ENCODE measurements at places on chromosomes 13 and 19. TPM values are rescaled to one million over a fixed set of nuclear protein-coding genes. Genes with fewer than 3 reads are reported as not detected.

The CYP4F8 gene
- polyA plus RNA-seq = not detected

The CLDN10 gene
- 0.56 TPM for polyA plus RNA-seq

The IGFL2 gene
- polyA plus RNA-seq = 0.22 TPM

The SLC6A16 gene
- 0.90 TPM for polyA plus RNA-seq

The PGLYRP2 gene
- 0.06 TPM for polyA plus RNA-seq

The CEACAM16 gene
- polyA plus RNA-seq = not detected

The ZNF534 gene
- polyA plus RNA-seq = not detected

The PSG2 gene
- polyA plus RNA-seq = not detected

The GTF2F2 gene
- 12.5 TPM for polyA plus RNA-seq

The CKM gene
- 12.5 TPM for polyA plus RNA-seq

The KLK15 gene
- not detected for polyA plus RNA-seq

The CD22 gene
- 0.88 TPM for polyA plus RNA-seq

The GJB6 gene
- polyA plus RNA-seq = 0.12 TPM

The TMEM38A gene
- 2.7 TPM for polyA plus RNA-seq

The FXYD7 gene
- 0.12 TPM for polyA plus RNA-seq

The NLRP11 gene
- not detected for polyA plus RNA-seq

The ZNF155 gene
- polyA plus RNA-seq = 2.2 TPM

The CYSLTR2 gene
- polyA plus RNA-seq = 2.0 TPM

The LIG4 gene
- polyA plus RNA-seq = 4.6 TPM

The PRRG2 gene
- 3.0 TPM for polyA plus RNA-seq

The GRK1 gene
- polyA plus RNA-seq = not detected

The CLEC11A gene
- 4.8 TPM for polyA plus RNA-seq

The CYP2S1 gene
- polyA plus RNA-seq = 0.67 TPM

The ZNF471 gene
- 1.8 TPM for polyA plus RNA-seq

The IL17D gene
- 7.3 TPM for polyA plus RNA-seq

The ZNF20 gene
- polyA plus RNA-seq = 1.1 TPM

The BEST2 gene
- polyA plus RNA-seq = not detected

The ZNF773 gene
- polyA plus RNA-seq = 3.2 TPM

The RASGRP4 gene
- polyA plus RNA-seq = 0.48 TPM

The KCTD4 gene
- 0.37 TPM for polyA plus RNA-seq

The SMIM44 gene
- polyA plus RNA-seq = not detected

The EML2 gene
- polyA plus RNA-seq = 22.3 TPM

The KCNRG gene
- polyA plus RNA-seq = not detected

The MYH14 gene
- polyA plus RNA-seq = 20.6 TPM

The KLHL1 gene
- 0.05 TPM for polyA plus RNA-seq

The DPRX gene
- polyA plus RNA-seq = not detected

The IZUMO2 gene
- not detected for polyA plus RNA-seq

The NAT14 gene
- polyA plus RNA-seq = 7.7 TPM

The GJB2 gene
- polyA plus RNA-seq = 0.83 TPM

The PLK5 gene
- polyA plus RNA-seq = not detected

The TRAPPC2B gene
- 8.9 TPM for polyA plus RNA-seq

The ZNF85 gene
- 3.3 TPM for polyA plus RNA-seq

The VN1R2 gene
- not detected for polyA plus RNA-seq

The ARL11 gene
- 0.18 TPM for polyA plus RNA-seq

The CD33 gene
- 10.6 TPM for polyA plus RNA-seq

Measured in adipose tissue (tissue), 3 donors.